ENCODE measurements at places on chromosomes 1 and 21.

DNA sequence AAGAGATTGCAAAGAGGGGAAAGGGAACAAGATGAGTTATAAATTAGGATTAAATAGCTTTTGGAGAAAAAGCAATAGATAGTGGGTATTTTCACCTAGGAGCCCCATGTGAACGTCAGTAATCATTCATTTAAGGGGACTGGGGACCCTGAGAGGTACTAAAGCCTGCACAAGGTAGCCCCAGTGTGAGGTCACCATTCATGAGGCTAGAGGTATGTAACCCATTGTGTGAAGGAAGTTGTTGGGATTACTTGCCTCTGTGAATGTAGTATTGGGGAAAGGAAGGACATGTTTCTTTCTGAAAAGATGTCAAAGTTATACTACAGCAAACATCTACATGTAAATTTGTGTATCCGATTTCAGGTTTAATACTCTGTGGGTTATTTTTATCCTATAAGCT, 276.8 kb downstream of the TBX15 start:
- DNase-seq: no peak

DNA sequence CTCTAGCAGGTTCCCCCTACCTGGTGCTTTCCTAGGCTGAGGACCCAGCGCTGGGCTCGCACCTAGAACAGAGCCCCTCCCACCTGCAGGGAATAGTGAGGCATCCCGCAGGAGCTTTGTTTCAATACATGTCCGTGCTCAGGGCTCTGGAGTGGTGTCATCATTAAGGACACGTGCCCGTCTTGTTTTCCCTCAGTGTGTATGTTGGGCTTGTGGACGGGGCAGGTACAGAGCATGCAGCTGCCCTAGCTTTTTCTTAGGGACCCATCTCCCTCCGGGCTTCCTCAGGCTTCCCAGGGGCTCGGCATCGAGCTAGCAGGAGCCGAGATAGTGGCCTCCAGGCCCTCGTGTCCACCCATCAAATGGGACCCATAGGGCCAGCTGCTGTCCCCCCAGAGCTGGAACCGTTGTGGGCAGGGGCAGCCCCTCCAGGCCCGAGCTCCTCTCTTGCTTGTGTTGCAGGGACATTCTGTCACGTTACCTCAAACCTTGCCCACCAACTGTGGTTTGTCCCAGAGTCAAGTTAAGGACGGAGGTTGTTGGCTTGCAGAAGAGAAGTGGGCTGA, 3.9 kb downstream of the TMEM201 start:
- DNase-seq: no peak

DNA sequence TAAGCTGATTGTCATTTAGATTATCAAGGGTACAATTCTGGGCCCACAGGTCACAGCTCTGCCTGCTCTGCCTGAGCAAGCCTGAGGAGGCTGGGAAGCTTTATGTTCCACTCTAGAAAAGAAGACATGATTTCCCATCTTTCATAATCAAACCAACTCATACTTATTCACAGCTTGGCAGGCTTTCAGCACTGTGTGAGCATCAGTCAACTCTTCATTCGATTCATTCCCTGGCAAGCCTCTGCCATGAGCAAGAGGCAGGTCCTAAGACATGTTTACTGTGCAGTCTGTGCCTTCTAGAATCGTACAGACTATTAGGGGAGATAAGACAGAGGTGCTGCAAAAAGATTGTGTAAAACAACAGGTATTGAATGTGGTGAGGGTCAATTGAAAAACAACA, 24.5 kb upstream of the KIRREL1 start:
- no peak for DNase-seq

GRCh38 chr1:243549108-243549507, 293.3 kb downstream of the SDCCAG8 start:
- DNase-seq: no peak

DNA sequence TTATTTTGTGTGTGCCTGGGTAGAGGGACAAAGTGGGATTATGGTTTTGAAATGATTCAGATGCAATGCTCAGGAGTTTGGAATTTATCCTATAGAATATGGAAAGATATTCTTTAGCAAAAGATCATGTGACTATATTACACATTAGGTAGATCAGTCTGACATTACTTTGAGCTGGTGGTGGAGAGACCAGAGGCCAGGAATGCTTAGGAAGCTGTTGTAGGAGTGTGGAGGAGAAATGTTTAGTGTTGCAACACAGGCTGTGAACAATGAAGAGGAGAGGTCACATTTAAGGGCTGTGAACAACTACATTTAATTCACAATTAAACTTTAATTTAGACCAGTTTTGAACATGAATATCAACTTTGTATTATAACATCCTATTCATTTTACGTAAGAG, 45.3 kb upstream of the PODN start:
- DNase-seq: no peak

- no peak for DNase-seq
Measured at GRCh38 chr21:33283203-33283602, 17.0 kb downstream of the IL10RB start.

DNA sequence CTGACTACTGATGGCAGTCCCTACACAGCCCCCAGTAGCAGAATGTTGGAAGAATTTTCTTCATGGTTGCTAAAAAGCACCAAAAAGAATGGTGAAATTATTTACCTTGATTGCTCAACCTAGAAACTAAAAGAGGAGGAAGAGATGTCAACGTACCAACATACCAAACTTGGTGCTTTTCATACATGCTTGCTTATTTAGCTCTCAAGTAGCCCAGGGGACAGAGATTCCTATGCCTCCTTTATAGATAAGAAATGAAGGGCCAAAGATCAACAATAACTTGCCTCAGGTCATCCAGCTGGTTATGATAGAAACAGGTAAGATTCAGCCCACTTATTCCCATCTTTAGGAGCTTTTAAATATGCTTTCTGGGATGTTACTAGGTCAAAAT, 170.6 kb downstream of the PIGK start:
- DNase-seq: no peak

GRCh38 chr1:200729863-200730262, 8.8 kb upstream of the CAMSAP2 start:
- no peak for DNase-seq

DNA sequence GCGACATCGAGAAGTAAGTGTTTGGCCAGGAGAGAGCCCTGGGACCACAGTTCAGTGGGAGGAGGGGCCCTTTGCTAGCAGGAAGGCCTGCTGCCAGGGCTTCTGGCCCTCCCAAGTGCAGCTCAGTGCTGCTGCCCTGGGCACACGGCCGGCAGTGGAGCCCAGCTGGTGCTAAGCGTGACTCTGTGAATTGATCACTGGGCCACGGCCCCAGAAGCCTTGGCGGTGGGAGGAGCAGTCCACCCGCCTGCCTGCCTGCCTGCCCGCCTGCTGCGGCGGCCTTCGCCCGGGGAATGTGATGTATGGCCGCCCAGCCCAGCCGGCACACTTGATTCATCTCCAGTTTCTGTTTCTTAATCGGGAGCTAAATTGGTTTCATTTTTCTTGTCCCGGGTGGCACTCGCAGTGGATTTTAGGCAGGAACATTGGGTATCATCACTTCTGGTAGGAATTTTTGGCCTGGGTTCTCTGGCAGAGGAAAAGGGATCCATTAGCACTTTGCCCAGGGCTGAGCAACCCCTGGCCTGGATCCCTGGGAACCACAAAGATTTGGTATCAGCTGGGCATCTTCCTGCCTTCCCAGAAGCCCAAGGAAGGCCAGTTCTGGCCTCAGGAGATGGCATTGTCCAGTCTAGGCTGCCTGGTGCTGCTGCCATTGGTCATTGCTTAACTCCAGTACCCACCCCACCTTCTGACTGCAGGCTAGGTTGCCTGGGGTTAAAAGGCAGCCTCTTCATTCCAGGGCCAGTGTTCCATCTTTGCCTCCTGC, 28.6 kb downstream of the TMEM53 start:
- no peak for DNase-seq

DNA sequence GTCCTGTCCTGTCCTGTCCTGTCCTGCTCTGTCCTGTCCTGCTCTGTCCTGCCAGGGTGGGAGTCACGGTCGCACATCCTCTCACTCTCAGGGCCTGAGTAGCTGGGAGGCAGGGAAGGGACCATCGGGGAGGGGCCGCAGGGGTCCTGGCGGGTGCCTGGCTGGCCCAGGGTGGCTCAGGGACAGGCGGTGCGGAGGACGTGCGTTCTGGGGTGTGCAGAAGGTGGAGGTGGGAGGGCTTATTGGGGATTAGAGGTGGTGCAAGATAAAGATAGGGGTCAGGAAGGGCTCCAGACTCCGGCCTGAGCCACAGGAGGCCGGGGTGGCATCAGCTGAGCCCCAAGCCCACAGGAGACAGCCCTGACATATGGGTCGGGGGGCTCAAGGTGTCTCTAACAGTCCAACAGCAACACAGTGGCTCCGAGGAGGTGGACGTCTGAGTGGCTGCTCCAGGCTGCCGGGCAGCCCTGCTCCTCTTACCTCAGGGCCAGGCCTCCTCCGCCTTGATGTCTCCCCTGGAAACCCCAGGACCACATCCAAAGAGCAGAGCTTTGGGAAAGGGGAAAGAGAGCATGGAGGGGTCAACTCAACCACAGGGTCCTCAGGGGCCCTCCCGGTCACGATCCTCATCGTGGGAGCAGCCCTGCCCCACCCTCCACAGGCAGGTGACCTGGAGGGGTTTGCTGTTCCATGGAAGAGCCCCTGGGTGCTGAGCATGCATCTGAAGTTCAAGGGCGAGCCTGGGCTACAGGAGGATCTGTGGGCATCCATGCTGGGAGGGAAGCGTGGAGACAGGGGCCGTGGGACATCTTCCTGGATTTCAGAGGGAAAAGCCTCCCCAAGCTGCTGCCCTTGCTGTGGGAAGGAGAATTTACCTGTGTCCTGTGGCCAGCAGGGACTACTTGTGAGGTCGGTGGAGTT, 39.6 kb upstream of the ADARB1 start:
- no peak for DNase-seq

DNA sequence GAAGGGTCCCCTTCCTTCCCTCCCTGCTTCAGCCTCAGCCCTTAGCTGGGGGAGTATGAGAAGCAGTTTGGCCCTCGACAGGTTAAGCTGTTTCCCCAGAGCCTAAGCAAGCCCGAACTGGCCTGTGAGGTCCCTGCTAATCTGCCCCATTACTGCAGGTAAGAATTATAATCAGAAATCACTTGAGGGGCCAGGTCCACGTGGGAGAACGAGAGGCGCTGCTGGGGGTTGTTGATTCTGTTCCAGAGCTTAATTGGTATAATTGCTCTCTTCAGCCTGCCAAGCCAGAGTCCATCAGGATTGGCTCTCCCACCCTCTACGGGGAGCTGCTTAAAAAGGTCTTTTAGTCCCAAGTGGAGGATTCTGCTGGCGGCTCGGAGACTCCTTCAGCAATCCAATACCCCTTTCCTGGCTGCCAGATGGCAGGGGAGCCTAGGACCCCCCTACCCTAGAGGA, 70.8 kb downstream of the UBE2T start:
- no peak for DNase-seq

- DNase-seq: no peak
Measured at GRCh38 chr1:101437800-101438199, 201.0 kb downstream of the S1PR1 start.

- DNase-seq: no peak
Measured at GRCh38 chr21:45994086-45994661, 12.6 kb downstream of the COL6A1 start.

GRCh38 chr1:17585266-17585987, 45.9 kb downstream of the ARHGEF10L start:
- DNase-seq: no peak

DNA sequence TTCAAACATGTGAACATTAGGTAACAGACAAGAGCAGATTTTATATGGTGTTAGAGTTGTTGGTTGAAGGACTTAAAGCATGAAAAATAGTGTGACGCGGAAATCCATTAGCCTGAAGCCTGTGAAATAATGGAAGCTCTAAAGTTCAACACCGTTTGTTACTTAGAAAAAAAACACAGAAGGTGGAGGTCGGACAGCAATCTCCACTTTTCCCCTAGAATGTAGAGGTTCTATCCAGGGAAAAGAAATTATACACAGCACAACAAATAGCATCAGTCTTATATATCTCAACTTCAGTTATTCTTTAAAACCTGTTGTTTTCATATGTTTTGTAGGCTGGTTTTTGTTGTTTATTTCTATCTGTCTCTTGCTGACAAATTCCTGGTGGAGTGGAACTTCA, 1.9 kb downstream of the RCAN3 start:
- no peak for DNase-seq

- DNase-seq: no peak
Measured at GRCh38 chr1:30313176-30313575, 410.2 kb downstream of the MATN1 start.

DNA sequence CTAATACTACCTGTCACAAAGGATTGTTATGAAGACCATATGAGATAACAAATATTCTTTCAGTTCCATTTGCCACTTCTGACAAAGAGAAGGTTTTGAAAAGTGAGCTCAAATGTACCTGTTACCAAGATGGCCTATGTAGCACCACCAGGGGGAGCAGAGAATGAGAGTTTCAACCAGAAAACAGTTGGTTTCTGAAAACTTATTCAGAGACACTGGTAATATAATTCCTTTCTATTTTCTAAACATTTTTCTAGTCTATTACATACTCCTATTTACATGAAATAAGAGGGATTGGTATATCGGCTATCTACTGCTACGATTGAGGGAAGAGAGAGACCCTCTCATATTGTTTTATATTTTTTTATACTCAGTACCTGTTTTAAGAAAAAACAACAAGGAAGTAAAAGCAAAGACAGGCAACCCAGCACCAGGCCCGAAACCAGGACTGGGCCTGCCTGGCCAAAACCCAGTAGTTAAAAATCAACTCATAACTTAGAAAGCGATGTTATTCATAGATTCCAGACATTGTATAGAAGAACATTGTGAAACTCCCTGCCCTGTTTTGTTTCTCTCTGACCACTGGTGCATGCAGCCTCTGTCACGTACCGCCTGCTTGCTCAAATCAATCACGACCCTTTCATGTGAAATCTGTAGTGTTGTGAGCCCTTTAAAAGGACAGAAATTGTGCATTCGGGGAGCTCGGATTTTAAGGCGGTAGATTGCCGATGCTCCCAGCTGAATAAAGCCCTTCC, 48.3 kb downstream of the IL23R start:
- DNase-seq: no peak

DNA sequence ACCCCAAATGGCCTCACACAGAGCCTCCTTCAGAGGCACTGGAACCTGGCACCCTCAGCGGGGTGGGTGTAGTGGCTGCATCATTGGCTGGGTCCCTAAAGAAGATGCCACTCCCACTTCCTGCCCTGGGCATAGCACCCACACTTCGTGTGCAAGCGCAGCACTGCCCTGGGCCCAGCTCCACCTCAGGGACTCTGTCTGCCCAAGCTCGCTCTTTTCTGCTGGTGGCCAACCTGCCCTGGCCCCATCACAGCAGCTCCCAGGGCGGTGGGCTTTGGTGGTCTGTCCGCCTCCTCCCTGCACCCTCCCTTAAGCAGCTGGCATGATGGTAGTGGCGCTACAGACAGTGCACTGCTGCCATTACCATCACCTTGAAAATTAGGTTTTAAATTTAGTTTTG, 829.3 kb upstream of the BRINP3 start:
- DNase-seq: no peak

DNA sequence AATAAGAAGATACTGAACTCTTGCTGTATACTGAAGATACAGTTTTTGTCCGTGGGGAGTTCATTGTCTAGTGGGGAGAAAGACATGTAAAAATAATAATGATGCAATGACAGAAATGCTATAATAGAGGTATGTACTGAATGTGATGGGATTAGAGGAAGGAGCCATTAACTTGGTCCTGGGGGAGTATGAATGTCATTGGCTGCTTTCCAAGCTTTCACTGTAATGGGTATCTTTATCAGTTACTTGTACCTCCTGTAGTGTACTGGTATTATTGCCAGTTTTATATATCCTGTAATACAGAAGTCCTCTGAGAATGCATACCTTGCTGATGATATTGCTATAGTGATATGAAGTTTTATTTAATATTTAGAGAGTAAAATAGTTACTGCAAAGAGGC, 7.4 kb downstream of the BTBD8 start:
- no peak for DNase-seq
